ENCODE measurements at places on chromosomes 2 and 18. TPM values are rescaled to one million over a fixed set of nuclear protein-coding genes. Genes with fewer than 3 reads are reported as not detected.

Gene SIX3
- under 0.01 TPM for total RNA-seq

Gene PRKD3
- 80.0 TPM for total RNA-seq

Gene INHA
- total RNA-seq, result 0.50 TPM

Gene GPR45
- not detected for total RNA-seq

Gene IGFBP5
- 731 TPM for total RNA-seq

Gene SLC8A1
- total RNA-seq, result 53.6 TPM

Gene TMEM247
- not detected for total RNA-seq

Gene IL36A
- not detected for total RNA-seq

Gene B3GNT7
- 0.11 TPM for total RNA-seq

Gene KATNAL2
- total RNA-seq, result 3.1 TPM

All from uterine smooth muscle cell (primary cell).